Activated naive CD8-positive, alpha-beta T cell treated with anti-CD3 and anti-CD28 coated beads, Interleukin-2, amount 50 U/mL, for 24 hours (primary cell): ENCODE measurements at places on chromosomes 6 and 20.
A peak's percentile ranks its signal among the peaks of the same experiment; 100 is the strongest.

DNA sequence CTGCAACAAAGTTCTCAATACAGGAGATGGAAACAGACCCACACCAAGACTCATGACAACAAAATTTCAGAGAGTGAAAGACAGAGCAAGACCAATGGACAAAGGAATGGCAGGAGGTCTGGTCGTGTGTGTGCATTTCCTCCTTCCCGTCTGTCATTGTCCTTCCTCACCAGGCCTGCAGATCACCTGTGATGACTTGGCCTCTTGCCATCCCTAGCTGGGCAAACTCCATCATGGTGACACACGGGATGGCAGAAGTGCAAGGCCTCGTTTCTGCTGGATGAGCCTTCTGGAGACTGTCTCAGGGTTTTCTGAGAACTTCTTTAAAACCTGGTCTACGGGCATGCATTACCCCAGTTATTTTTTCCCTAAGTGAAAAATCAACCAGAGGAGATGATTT lies 49.2 kb downstream of the RPP21 start:
- no peak overlapping the region for H3K4me3 ChIP-seq
- no peak for DNase-seq
- H3K27ac ChIP-seq = no peak overlapping the region

DNA sequence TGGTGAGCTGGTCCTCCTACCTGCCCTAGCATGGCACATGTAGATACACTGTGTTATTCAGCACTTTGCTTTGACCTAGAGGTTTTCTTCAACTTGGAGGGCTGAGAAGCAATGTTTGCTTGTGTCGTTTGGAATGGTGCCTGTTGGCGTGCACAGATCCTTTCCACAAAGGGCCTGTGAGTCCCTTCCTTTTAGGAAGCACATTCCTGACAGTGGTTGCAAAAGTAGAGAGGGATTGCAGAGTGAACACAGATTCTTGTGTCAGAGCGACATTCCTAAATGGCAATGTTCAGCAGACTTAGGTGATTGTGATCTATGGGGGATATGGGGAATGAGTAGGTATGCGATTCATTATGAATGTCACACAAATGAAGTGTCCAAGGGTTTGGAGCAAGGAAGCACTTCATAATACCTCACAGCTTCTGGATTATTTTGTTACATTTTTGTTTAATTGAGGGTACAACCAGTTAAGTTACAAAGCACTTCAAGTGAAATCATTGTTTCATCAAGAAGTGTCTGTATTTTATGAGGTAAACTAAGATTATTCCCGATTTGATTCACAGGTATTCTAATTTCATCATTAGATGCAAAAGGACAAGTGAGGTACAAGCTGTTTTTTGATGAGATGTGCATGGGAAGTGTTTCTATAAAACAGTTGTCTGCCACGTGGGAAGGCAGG lies 713 bp upstream of the RNF144B start:
- DNase-seq = no peak
- peak overlapping the region; percentile 92 for H3K4me3 ChIP-seq
- H3K27ac ChIP-seq = peak overlapping the region; percentile 40
- peaks cover 43% of the 10 kb centered on the region for H3K4me1 ChIP-seq

DNA sequence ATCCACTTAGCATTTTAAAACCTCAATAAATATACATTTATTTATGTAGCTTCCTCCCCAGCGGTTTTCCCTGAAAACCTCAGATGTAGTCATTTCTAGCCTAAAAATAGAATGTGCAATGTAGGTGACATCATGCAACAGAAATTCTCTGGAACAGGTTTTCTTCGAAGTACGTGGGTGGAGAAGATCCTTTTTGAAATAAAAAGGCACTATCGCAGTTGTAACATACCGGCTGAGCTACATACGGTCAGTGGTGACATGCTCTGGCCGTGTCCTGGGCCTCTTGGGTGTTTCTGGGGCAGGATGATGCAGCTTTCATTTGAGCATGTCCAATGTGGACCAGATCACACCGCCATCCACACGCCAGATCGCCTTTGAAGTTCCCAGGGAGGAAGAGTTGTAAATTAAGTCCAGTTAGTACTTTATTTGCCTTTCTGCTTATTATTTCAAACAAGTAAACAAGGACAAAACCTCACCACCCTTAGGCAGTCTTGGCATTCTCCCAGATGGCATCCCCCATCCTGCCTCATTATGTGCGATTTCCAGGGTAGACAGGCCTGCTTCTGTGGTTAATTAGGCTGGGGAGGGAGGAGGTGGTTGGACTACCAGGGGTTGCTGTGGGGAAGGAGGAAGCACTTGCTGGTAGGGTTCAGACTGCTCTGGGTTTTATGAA lies 109.5 kb upstream of the CLDN20 start:
- peak overlapping the region; percentile 64 for H3K4me3 ChIP-seq
- H3K4me1 ChIP-seq = peaks cover 98% of the 10 kb centered on the region
- peaks cover 27% of the 10 kb centered on the region for H3K36me3 ChIP-seq

DNA sequence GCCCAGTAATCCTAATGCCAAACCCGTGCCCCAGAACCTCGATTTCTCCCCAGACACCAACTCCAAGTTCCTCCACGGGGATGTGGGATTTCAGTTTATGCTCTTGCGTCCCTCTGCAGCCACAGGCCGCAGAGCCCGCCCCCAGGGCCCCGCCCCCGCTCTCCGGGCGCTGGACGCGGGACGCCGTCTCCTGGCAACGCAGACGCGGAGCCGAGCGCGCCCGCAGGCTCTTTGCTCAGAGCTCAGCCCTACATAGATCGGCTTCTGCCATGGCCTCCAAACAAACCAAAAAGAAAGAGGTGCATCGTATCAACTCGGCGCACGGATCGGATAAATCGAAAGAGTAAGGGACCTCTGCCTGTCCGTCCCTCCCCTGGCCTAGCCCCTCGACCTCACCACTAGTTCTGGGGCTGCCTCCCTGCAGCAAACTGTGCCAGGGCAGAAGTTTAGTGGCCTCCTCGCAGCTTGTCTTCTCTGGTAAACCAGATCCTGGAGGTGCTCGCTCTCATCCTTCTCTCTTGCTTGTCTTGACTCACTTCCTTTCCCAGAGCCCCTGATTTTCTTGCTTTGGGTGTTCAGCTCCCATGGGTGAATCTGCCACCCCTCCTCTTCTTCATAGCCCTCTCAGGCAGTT lies at the start of gene ADGB:
Gene ADGB (plus strand): TSS at position 201 of the 634 bp plus-strand sequence. CDS start 69 bp downstream, at position 270.
- peaks cover 3% of the 10 kb centered on the region for H3K4me1 ChIP-seq
- no peaks in the 10 kb centered on the region for H3K36me3 ChIP-seq
- peaks cover 10% of the 10 kb centered on the region for H3K27me3 ChIP-seq
- peak within 1 kb of the TSS; percentile 33 for H3K4me3 ChIP-seq

- no peak overlapping the region for H3K27ac ChIP-seq
- peaks cover 81% of the 10 kb centered on the region for H3K27me3 ChIP-seq
- no peak overlapping the region for H3K4me3 ChIP-seq
- no peak for DNase-seq
- H3K36me3 ChIP-seq = peaks cover 2% of the 10 kb centered on the region
These were observed 7.8 kb downstream of the OLIG3 start for GRCh38 chr6:137486416-137486815.

DNA sequence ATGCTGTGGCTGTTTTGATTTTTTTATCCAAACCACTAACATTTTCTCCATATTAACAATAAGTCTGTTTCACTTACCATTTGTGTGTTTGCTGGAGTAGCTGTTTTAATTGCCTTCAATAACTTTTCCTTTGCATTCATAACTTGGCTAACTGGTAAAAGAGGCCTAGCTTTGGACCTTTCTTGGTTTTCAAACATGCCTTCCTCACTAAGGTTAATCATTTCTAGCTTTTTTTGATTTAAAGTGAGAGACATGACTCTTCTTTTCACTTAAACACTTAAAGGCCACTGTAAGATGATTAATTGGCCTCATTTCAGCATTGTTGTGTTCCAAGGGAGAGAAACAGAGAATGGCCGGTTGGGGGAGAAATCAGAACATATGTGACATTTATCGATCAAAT lies 2.9 kb downstream of the WFDC12 start:
- DNase-seq = no peak
- H3K27me3 ChIP-seq = peaks cover 18% of the 10 kb centered on the region
- H3K4me3 ChIP-seq = no peak overlapping the region
- no peak overlapping the region for H3K27ac ChIP-seq
- peaks cover 1% of the 10 kb centered on the region for H3K4me1 ChIP-seq
- H3K36me3 ChIP-seq = no peaks in the 10 kb centered on the region

GRCh38 chr6:52217761-52218160 lies 26.5 kb downstream of the IL17F start:
- H3K4me1 ChIP-seq = peaks cover 17% of the 10 kb centered on the region
- peaks cover 32% of the 10 kb centered on the region for H3K27me3 ChIP-seq

DNA sequence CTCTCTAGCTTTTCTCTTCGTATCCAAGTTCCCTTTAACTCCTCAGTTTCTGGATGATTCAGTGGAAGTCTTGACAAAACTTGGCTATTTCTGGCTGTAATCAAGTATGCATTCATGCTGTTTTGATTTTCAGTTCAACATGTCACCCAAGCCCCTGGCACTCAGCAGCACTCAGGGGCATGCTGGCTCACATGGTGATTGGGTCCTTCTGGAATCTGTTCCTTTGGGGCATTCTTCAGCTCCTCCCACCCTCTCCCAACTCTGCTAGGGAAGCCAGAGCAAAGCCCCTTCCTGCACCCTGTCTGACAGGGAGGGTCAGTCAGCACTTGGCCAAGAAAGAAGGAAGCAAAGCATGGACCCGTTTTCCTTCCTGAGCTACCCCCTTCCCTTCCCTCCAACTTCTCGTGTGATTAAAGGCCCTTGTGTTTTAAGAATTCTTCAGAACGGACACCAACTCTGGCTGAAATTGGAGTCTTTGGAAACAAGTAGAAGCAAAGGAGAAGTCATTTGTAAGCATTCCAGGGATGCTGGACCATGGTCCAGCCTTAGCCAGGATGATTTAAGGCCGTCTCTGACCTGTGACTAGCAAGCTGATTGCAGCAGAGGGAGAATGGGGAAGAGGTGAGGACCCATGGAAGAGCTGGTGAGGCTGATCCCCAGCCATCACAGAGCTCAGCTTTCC lies 7.1 kb downstream of the PLEKHG1 start:
- H3K27me3 ChIP-seq = peaks cover 23% of the 10 kb centered on the region
- DNase-seq = no peak
- H3K4me3 ChIP-seq = no peak overlapping the region
- no peaks in the 10 kb centered on the region for H3K36me3 ChIP-seq
- peaks cover 15% of the 10 kb centered on the region for H3K4me1 ChIP-seq
- no peak overlapping the region for H3K27ac ChIP-seq

- no peaks in the 10 kb centered on the region for H3K36me3 ChIP-seq
- no peak overlapping the region for H3K4me3 ChIP-seq
- no peaks in the 10 kb centered on the region for H3K4me1 ChIP-seq
- H3K27me3 ChIP-seq = peaks cover 38% of the 10 kb centered on the region
These were observed 349.4 kb downstream of the PREX1 start for GRCh38 chr20:48478370-48478769.

DNA sequence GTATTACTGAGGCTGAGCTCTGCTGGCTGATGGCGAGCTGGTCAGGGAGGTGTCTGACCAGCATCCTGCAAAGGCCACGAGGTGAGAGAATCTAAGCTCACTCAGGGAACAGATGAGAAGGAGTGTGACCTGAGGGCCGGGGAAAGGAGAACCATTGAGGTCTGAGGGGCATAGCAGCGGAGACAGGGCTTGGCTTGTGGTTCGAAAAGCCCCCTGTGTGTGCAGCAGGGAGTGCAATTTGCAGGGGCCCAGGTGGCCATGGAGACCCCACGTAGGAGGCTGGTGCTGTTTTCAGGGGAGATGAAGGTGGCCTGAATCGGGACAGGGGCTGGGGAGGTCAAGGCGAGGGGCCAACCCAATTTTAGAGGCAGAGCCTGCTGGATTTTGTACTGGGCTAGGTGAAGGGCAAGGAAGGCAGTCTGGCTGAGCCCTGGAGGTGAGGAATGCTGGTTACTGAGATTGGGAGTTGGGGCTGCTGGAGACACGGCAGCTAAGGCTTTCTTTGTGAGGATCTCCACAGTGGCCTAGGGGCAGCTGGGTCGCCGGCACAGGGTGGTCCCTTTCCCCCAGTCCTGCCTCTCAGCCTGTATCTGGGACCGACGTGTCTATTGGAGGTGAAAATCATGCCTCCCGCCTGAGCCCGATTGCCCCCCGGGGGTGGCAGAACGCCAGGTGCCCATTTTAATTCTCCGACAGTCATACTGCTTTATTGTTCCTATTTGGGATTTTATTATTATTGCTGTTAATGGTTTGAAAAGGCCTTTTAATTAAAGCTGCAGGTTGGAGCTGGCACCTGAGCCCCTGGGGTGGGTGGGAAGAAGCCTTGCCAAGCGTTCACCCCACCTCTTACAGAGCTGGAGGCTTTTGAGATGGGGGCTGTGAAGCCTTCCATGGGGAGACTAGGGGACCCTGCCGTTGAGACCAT lies 28.4 kb downstream of the DLGAP4 start:
- no peak overlapping the region for H3K27ac ChIP-seq
- H3K4me1 ChIP-seq = peaks cover 2% of the 10 kb centered on the region
- H3K36me3 ChIP-seq = no peaks in the 10 kb centered on the region
- DNase-seq = no peak
- no peak overlapping the region for H3K4me3 ChIP-seq
